ENCODE measurements at places on chromosomes 5 and 9.

DNA sequence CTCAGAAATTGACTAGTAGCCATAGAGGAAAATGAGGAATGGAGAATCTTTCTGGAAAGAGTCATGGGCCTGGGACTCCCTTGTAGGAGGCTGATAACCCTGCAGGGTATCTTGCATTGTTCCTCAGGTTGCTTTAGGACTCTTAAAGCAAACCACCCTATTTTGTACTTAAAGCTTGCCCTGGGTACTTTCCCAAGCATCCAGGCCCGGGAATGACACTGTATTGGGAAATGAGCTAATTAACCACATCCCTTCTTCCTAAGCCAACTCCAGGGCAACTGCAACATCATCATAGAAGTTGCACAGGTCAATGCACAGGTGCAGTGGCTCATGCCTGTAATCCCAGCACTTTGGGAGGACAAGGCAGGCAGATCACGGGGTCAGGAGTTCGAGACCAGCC lies 55.9 kb downstream of the UGCG start:
- no peak for DNase-seq

DNA sequence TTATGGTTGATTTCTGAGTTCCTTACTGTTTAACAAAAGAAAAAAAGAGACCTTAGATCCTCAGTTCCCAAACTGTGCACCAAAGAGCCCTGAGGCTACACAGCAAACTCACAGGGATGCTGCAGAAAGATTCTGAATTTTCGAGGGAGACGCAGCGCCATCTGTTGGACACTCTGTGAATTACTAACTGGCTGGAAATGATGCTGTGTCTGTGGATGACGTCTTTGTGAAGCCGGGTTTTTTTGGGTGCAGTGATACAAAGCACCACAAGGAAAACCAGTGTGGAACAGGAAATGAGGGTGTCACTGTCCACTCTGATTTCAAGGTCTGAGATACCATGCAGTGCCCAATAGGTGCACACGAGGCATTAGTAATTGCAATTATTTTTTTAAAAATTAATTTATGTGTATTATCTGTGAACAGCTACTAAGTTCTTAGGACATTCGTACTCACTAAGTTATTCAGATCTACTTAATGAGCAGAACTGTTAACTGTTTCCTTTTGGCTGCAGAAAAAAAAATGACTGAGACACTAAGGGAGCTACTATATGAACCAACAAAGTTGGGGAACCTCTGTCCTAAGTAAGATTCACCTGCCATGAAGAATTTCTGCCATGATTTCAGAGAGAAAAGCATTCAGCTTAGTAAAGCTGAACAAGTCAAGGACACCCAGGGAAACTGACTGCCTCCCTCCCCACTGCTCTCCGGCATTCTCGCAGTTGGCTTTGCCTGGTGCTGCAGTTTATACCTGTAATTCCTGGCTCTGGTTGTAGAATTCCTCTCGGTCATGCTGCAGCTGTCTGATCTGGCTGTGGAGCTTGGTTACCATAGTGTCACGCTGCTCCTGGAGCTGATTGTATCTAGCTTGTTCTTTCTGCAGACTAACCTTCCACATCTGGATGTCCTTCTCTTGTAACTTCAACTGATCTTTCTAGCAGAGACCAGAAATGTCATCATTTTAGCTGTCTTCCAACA lies 23.4 kb downstream of the SPACA9 start:
- DNase-seq = peak; percentile 92

GRCh38 chr5:62432621-62433064 lies 20.1 kb downstream of the IPO11 start:
- no peak for DNase-seq

DNA sequence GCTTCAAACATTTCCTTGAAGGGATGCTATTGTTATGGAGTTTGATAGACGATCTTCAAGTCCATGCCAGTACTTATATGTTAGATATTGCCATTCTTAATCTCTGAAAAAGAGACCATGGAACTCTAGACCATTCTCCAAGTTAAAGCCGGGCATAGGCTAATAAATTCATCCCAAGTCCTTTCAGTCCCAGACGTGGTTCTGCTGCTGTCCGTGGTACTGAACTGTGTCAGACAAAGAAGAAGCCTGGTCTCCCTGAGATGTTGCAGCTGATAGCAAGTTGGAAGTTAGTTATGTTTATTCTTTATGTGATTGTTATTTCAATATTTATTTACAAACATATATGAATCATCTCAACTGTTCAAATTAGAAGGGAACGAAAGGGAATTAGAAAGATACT lies 158.7 kb downstream of the NMUR2 start:
- DNase-seq = peak; percentile 46

DNA sequence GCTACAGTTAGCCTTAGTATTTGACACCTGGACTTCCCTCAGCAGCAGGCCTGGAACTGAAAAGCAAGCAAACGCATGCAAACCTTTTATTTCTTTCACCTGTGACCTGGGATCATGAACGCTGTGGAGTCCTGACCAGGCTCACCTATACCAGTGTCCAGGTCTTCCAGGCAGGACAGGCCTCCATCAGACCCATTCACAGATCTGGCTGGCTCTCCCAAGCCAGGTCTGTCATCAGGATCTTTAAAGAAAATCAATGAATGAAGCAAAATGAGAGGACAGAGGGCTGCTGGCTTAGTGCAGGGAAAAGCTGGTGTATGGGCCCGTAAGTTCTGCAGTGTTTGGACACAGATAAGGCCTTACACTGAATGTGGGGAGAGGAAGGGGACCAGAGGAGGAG lies 96.3 kb upstream of the CPEB4 start:
- no peak for DNase-seq

DNA sequence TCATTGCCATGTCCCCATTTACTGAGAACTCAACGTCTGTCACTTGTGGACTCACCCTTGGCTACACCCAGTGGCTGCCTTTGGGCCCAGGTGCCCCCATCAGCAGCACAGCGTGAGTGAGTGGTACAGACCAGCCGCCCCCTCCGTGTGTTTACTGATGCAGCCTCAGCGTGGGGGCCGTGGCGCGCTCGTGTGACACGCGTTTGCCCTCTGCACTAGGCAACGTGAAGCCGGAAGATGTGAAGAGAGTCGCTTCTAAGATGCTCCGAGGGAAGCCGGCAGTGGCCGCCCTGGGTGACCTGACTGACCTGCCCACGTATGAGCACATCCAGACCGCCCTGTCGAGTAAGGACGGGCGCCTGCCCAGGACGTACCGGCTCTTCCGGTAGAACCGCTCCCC lies 12.4 kb downstream of the PMPCA start:
- no peak for DNase-seq

GRCh38 chr5:41404757-41405156 lies 105.6 kb downstream of the PLCXD3 start:
- no peak for DNase-seq

DNA sequence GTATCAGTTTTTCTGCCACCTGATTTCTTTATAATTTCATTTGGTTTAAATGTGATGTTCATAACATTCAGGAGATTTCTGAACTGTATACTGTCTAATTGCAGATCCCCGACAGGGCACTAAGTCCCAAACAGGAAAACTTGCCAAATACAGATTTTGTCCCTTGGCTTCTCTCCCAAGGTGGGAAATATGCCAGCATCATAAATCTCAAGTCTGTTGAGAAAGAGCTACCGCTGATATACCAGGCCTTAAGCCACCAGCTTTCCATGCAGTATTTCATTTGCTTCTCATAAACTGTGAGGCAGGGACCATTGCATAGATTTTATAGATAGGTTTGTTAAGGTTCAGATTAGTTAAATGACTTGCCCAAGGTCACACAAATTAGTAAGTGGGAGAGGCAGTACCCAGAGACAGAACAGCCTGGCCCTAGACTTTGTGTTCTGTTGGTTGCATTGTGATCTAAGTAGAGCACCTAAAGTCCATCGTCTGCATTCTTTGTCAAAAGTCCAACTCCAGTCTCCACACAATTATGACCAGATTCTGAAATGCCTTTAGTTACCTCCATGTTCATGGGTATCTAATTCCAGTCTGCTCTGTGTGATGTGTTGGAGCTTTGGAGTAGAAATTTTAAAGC lies 16.2 kb downstream of the GPR21 start:
- DNase-seq = no peak

DNA sequence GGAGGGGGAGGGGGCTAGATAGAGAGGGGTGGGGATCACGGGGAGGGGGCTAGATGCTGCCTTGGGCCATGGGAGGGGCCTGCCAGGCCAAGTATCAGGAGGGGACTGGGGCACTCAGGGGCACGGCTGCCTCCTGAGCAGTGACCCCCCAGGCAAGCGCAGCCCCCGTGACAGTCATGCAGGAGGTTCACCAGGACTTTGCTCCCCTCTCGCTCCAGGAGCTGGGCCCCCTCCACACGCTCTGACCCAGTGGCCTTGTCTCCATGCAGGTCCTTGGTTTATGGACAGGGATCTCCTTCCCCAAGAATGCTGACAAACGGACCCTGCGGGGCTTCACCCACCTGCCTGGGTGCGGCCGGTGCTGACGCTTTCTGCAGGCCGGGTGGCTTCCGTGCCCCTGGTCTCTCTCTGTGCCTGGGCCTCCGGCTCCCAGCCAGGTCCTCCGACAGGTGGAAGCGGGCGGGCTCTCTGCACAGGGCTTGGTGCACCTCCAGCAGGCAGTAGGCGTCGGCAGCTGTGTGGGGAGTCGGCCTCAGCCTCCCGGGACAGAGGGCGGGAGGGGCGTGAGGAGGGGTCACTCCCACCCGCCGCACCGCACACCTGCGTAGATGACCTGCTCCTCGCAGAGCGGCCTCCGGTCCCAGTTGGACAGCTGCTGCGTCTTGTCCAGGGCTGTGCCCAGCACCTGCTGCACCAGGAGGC lies 46.8 kb upstream of the NRARP start:
- peak; percentile 47 for DNase-seq

GRCh38 chr9:84711936-84712335 lies 42.4 kb downstream of the NTRK2 start:
- DNase-seq = no peak

- DNase-seq = no peak
Observed at GRCh38 chr9:16329671-16330113, 540.8 kb downstream of the BNC2 start.

DNA sequence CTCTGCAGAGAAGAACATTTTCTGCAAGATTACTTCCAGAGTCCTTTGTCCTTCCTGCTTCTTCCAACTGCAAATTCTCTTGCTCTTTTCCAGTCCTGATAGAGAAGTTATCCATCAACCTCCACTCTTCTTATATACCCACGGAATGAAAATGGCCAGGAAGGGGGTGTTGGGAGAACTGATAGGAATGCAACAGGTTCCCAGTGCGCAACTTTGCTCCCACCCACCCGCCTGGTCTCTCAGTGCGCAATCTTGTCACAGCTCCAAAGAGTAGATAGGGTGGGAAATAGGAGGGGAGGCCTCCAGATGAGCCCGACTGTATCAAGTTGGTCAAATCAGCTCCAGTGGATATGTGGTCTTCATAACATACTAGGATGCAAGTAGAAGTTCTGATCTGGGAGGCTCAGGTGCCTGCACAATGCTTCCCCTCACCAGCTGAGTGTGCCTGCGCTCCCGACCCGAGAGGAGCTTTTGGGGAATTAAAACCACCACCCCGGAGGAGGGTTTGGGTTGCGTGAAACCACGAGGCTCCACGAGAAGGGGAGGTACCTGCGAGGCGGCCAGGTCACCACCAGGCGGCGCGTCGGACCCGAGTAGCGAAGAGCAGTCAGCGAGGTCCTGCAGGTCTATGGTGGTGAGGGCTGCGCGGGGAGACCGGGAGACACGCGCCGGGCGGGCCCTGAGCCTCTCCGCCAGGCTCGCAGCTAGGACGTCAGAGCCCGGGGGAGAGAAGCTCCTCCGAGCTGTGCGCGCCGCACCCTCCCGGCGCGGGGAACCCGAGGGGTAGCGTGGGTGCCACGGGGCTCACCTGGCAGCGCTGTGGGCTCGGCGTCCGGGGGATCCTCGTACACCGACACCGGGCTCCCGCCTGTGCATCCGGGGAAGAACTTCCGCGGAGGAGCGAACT lies 835 bp downstream of the MCIDAS start:
- DNase-seq = peak; percentile 93

DNA sequence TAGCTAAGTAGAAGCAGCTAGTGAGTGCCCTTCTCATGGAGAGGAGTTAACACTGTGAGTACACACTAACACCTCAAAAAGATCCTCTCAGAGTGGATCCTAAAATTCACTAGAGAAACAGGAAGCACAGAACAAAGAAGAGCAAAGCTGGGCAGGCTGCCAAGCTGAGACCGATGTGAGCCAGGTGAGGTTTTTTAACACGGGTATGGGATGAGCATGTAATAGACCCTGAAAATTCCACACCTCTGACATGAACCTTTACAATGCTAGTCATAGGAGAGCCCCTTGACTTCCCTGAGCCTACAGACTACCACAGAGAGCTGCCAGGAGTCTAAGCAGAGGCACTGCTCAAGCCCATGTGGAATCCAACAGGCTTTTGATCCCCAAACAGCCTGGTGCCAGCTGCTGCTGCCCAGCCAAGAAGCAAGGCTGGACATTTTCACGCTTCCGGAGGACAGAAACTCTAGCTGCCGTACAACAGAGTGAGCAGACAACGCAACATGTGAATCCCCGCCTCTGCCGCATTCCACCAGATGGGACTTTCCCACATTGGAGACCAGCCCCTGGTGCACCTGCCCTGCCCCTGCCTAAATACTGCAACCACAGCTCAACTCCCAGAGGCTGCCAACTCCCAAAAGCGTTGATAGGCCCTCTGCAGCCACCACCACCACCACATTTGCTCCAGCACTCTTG lies 280.8 kb downstream of the CDH10 start:
- peak; percentile 82 for DNase-seq
